ENCODE measurements at places on chromosomes 2 and 18.

- DNase-seq: no peak
These were observed 95.0 kb downstream of the CDH19 start for GRCh38 chr18:66508937-66509336.

DNA sequence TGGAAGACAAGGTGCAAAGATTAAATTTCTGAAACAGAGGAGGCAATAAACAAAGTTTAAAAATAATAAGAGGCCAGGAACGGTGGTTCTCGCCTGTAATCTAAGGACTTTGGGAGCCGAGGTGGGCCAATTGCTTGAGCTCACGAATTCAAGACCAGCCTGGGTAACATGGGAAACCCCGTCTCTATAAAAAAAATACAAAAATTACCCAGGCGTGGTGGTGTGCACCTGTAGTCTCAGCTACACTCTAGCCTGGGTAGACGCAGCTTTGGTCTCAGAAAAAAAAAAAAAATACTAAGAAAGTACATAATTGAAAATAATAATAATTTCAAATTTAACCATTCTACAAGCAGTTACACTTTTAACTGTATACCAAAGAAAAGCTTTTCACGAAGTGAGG, 744.6 kb upstream of the POU3F3 start:
- no peak for DNase-seq

DNA sequence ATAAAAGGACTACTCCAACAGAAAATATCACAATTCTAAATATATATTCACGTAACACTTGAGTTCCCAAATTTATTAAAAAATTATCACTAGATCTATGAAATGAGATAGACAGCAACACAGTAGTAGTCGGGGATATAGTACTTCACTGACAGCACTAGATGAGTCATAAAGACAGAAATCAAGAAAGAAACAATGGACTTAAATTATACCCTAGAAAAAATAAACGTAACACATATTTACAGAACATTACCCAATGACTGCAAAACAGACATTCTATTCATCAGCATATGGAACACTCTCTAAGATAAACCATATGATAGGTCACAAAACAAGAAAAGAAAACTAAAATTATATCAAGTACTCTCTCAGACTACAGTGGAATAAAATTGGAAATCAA, 429.4 kb downstream of the MBD2 start:
- DNase-seq: no peak

DNA sequence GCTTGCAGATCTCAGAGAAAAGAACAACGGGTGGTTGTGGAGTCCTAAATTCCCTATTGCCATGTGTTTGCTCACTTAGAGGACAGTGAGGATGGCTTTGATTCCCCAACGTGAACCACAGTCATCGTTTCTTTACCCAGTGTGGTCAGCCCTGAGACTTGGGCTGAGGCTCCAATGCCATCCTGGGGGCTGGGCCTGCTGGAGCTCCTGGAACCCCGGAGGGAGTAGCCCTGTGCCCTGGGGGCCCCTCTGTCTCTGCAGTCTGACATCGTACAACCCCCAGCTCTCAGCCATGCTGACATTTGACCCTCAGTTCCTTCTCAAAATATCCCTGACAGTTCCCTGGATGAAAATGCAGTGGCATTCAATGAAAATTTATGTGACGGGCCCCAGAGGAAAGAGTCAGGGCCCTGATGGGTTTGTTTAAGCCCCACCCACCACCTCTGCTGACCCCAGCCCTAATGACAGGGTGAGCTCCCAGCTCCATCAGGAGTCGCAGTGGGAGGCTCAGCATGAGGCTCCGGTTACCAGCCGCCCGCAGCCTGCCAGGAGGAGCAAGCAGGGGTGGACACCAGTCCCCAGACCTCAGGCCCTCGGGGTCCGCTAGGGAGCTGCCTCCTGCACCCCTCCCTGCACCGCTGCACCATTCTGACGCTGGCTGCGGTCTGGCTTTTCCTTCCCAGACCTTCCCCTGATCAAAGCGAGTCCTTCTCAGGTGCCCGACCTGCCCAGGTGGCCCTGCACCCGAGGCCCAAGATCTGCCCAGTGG, 120.9 kb downstream of the TWIST2 start:
- DNase-seq: no peak

- no peak for DNase-seq
These were observed 112.2 kb downstream of the CEP192 start for GRCh38 chr18:13103366-13103765.

- no peak for DNase-seq
These were observed 39.7 kb downstream of the C2orf76 start for GRCh38 chr2:119326938-119327337.

- peak; percentile 40 for DNase-seq
These were observed 550 bp downstream of the MFSD6 start for GRCh38 chr2:190408538-190409271.

DNA sequence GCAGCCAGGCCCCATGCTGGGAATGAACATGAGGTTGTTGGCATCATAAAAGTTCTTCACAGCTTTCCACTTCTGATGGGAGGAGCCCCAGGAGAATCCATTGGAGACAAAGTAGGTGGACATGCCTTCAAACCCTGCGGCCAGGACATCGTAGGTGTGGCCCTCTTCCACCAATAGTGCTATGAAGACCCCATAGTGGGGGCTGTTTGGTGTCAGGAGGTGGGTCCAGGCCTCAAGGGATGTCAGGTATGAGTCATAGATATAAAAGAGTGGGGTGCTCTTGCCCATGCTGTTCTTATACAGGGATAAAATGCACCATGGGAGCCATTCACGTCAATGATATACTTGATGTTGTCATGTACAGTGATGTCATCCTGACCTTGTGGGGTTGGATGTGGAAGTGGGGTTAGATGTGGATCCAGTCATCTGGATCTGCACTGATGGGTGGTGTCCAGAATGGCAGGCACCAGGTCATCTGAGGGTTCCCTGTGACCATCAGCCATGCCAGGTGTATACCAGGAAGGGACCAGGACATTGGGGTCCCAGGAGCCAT, 22.1 kb upstream of the MCM6 start:
- no peak for DNase-seq

GRCh38 chr2:137383391-137383790, 580.9 kb upstream of the HNMT start:
- no peak for DNase-seq

- no peak for DNase-seq
These were observed 47.0 kb downstream of the EFEMP1 start for GRCh38 chr2:55876429-55877086.

- DNase-seq: no peak
These were observed 30.5 kb upstream of the ATP8B1 start for GRCh38 chr18:57833441-57834101.

DNA sequence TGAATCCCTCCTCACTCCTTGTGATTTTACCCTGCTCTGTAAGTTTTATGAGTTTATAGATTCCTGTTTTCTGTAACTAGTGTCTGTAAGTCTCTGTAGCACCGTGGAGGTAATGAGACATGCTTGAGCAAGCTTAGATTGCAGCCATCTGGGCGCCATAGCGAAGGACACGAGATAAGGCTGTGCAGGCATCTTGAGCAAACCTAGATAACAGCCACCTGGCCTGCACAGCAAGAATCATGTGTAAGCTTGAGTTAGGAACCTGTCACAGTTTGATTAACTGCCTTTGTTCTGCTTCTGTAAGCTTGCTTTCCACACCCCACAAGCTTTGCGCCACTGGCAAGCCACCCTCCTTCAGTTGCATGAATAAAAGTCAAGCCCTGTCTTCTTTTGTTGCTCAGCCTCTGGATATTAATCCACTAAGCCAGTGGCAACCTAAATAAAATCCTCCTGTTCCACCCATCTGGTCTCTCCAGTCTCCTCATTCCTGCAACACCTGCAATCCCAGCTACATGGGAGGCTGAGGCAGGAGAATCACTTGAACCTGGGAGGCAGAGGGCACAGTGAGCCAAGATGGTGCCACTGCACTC, 270.6 kb upstream of the RGPD4 start:
- no peak for DNase-seq

- no peak for DNase-seq
These were observed 568.2 kb downstream of the THSD7B start for GRCh38 chr2:137333386-137334165.

DNA sequence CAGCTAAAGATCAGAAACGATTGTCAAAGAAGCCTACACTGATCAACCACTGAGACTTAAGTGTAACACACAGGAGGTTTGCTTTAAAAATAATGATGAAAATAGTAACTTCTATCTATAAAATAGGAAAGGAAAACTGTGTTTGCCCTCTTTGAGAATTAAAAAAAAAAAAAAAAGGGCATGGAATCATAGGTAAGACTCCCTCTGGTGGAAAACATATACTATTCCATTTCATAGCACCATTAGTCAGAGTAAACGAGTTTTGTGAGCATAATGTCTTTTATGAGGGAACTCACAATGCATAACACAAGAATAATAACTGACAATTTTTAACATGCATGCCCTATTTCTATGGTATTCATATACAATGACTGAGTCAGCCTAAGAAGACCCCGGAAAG, 36.3 kb downstream of the SLC35F5 start:
- DNase-seq: no peak

DNA sequence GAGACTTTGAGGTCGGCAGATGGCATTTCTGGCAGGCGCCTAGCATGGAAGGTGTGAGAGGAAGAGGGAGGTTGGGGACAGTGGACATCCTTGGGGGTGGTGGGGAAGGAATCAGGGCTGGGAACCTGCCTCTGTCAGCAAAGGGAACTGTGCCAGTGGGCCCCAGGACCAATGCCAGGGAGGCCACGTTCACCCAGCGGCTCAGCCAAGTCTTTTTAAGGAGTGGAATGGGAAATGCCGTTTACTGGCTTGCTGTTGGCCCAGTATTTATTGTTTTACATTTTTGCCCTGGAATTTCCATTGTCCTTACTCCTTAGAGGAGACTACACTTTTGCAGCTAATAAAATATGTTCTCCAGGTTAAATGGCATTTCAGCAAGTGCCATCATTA, 135.2 kb downstream of the MCFD2 start:
- no peak for DNase-seq

DNA sequence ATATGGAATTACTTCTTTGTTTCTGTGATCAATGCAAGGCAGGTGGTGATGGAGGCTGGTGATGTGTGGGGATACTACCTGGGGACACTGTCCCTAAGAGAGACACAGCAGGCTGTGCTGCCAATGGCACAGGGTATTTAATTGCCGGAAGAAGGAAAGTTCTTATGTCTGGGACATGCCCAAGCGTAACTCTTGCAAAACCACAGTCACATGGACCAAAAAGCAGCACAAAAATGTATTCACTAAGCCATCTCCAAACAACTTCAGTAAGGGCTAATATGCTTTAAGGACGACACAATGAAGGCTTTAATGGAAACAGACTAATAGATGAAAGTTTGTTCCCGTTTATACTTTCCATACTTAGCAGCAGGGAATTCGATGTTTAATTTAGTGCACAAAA, 49.7 kb upstream of the AP1S3 start:
- DNase-seq: no peak

GRCh38 chr18:48445540-48445939, 36.4 kb upstream of the ZBTB7C start:
- DNase-seq: peak; percentile 28

DNA sequence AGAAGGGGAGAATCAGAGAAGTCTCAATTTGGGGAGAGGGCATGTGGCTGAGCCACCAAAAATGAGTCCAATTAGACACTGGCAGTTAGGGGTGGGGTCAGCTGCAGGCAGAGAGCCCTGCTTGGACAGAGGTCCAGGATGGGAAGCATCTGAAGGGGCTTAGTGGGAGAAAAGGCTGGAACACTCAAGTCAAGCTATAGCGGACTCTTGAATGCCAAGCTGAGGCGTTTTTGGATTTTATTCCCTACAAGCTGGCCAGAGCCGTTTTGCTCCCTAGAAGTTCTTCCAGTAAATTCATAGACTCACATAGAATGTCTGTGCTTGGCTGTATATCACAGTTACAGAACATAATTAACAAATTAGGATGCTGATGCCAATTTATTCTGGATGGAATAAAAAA, 172.8 kb downstream of the ACOXL start:
- no peak for DNase-seq

DNA sequence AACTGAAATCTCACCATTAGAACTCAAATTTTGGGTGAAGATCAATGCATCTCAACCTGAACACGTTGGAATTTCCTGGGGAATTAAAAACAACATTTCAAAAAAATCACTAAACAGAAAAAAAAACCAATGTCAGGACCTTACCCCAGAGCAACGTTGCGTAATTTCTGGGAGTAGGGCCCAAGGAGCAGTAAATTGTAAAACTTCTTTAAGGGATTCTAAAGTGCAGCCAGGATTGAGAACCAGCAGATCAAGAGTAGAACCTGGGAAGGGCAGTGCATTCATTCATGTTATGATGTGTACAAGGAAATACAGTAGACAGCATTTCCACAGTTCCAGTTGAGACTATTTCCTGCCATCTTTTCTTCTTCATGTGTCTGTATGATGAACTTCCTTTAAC, 56.9 kb downstream of the RHBDD1 start:
- DNase-seq: no peak

DNA sequence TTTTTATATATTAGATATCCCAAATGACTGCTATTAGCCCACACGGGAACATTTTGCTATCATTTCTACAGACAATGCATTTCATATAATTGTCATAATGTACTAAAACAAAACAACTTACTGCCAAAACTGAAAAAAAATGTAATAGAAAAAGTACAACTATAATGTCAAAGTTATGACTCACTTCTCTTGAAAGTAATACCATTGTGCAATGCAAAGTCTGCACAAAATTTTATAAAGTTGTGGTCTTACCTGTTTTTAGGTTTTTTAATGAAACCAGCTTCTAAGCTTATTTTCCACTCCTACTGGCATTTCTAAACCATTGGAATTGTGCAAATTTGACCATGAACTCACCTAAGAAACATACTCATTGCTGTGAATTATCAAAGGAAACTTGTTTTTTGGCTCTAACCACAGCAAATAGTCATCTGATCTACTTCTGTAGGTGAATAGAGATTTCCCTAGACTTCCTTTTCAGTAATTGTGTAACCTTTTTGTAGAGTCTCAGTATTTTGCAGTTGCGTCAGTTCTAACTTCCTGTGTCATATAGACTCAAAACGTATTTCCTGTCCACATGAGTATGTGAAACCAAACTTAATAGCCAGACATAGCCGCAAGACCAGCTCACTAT, 31.9 kb upstream of the TFPI start:
- DNase-seq: no peak

DNA sequence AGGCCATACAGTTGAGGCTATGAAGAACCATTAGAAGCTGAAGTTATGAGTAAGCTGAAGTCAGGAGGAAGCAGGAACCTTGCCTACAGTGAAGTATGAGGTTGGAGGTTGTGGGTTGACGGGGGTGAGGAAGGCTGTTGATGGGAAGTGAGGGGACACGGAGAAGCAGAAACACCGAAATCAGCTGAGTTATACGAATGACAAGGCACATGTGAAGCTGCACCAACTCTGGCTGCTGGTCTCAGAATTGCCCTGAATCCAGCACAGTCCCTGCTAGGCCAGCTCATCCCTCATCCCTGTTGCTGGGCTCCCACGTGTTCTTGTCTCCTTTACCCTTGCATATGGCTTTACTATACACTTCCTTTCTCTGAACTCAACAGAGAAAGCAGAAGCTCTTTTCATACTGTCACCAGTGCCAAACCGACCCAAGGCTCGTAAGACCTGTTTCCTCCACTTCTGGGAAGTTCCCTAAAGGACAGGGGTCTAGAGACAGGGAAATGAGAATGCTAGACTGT, 9.2 kb upstream of the TMEM247 start:
- no peak for DNase-seq

- DNase-seq: no peak
These were observed 49.1 kb upstream of the ATP6V1B1 start for GRCh38 chr2:70886541-70886987.

- DNase-seq: no peak
These were observed 32.6 kb downstream of the LAMA3 start for GRCh38 chr18:23721696-23722480.
